Activated T-cell treated with anti-CD3 and anti-CD28 coated beads, Interleukin-2, amount 50 U/mL, for 48 hours (primary cell): ENCODE measurements at places on chromosomes 2 and 18.

DNA sequence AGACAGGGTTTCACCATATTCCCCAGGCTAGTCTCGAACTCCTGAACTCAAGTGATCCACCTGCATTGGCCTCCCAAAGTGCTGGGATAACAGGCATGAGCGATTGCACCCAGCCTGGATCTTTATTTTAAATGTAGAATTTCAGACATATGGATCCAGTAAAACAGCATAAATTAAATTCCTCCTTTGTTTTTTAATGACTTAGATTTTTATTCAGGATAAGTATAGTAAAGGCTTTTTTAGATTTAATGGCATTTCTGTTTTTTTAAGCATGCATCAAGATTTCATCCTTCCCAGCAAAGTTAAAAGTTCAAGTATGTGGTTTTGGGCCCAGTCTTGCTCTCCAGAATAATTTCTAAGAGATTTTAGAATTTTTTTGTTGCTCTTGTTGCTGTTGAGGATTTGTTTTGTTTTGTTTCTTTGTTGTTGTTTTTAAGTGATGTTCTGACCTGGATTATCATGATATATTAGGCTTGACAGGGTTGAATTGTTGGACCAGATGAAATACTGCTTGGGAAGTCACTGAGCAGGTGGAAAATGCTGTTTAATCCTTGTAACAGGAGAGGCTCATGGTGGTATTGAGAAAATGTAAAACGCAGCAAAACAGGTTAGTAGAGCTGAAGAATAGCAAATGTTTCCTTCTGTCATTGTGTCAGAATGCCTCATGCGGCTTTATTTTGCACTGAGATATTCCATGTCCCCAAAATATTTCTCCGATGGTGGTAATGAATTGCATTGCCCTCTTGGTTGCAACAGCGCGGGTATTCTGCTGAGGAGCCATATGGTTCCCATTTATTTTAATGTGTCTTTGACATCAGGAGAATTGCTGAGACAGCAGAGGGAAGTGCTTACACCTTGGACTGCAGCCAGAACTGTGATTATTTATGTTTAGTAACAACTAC lies 147.9 kb downstream of the GALNT3 start:
- DNase-seq, result no peak

- DNase-seq, result no peak
Observed at GRCh38 chr2:212777020-212777491, 238.5 kb upstream of the ERBB4 start.

- no peak for DNase-seq
Observed at GRCh38 chr18:63578357-63578958, 8.7 kb upstream of the SERPINB13 start.

DNA sequence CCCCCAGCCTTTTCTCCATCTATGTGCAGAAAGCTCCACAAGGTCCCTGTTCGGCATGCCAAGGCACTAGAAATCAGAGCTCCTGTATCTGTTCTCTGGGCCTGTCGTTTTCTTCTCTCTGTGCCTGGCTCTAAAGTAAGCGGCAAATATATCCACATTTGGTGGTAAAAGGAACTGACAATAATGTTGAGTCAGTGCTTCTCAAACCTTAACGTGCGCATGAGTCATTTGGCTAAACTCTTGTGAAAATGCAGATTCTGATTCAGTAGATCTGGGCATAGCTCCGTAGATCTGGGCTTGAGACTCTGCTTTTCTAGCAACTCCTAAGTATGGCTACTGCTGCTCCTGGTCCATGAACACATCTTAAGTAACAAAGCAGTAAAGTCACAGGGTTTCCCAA lies 16.5 kb upstream of the ACSL3 start:
- no peak for DNase-seq

- DNase-seq, result peak; percentile 88
Observed at GRCh38 chr2:231601356-231602229, 8.9 kb downstream of the TEX44 start.

DNA sequence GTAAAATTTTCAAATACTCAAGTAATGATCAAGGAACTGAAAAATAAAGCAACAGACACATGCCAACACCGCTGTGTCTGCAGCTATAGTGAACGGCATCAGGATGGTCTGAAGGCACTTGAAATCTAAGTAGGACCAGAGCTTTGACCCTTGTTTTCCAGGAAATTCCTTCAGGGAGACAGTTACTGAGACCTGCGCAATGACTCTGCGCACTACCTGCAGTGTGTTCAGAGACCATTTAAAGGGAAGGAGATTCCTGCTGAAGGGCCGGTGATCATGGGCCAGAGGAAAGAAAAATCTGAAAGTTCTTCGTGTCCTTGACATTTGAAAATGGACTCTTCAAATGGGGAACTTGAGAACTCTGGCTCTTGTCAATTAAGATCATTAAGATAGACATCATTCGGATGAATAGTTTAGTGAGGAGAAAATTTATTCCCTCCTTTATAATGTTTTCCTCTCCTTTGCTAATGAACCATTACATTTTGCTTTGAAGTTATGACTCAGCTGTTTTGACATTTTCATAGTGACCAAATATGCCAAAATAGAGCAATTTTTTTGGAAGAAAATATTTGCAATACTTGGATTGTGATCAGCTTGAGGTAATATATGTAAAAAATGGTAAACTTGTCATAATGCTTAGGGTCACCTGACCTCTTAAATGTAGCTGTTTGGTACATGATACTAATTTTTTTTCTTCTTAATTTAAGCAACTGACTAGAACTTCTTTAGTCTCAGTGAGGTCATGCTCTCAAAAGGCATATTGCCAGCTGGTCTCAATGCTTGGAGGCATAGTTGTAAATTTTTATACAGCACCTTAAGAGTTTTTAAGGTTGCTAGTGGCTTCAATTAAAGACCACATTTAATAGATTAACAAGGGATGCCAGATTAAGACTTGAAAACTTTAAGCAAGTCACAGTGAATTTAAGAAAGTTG lies 329.3 kb downstream of the ARHGAP15 start:
- no peak for DNase-seq

GRCh38 chr2:239378918-239379640 lies 21.7 kb downstream of the HDAC4 start:
- DNase-seq, result no peak

GRCh38 chr2:117812443-117812842 lies 2.0 kb upstream of the DDX18 start:
- DNase-seq, result no peak

DNA sequence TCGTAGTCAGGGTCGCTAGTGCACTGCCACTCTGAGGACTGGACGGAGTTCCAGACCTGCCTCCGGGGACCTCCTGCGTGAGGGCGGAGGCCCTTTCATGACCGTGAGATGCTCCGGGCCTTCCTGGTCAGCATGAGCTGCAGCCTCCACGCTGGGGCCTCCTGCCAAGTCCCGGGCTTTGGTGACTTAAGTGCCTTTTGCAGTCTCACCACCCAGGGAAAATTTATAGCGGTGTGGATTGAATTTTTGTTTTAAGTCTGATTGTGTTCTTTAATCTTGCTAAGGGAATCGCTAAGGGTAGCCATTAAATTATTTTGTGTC lies 33.6 kb downstream of the CHRNA1 start:
- DNase-seq, result no peak

- no peak for DNase-seq
Observed at GRCh38 chr2:51335087-51336058, 303.4 kb upstream of the NRXN1 start.

DNA sequence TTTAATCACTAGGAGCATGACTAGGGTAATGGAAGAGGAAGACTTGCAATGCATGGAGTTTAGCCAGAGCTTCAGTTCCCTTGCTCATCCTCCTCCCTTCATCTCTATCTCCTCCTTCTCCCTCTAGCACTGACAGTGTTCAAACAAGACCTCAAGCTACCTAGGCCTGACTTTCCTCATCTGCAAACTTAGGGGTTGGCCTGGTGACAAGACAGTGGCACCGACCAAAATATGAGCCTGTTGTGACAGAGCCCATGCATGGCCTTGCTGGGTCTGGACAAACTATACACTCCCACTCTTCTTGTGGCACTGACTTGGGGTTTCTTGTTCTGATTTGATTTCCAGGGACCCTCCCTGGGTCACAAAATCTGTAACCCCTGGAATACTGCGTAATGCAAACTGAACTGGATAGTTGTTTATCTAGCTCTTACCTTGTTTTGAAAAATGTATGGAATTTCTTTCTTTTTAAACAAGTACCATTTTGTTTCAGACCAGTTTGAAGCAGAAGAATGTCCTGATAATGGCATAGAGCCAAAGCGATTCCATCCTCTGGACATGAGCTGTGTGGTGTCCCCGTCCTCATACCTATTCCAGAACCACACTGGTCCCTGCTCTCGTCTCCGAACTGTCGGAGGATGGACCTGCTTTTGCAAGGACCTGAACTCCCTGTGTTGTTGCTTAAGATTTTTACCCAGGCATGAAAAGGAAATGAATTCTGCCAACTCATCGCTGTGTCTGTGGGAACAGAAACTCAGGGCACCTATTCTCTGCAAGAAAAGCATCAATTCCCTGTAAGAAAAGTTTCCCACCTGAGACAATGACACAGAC lies 33.4 kb upstream of the PPP4R1 start:
- DNase-seq, result no peak
